ENCODE measurements at places on chromosomes 5 and 9.

DNA sequence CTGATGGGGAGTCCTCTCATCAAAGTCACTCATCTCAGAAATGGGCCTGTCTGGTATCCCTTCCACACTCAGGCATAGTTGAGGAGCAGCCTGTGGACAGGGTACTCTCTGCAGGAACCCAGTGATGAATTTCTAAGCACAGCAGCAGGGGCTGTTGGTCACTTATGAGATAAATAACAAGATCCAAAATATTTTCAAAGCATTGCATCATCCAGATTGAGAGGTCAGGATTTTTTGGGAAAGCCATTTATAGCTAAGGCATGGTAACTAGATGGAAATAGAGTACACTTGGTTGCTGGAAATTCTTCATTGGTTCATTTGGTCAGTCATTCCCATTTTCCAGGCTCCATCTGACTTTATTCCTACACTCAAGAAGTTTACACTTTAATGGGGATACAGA lies 246.8 kb upstream of the RAI14 start:
- no peak for DNase-seq

DNA sequence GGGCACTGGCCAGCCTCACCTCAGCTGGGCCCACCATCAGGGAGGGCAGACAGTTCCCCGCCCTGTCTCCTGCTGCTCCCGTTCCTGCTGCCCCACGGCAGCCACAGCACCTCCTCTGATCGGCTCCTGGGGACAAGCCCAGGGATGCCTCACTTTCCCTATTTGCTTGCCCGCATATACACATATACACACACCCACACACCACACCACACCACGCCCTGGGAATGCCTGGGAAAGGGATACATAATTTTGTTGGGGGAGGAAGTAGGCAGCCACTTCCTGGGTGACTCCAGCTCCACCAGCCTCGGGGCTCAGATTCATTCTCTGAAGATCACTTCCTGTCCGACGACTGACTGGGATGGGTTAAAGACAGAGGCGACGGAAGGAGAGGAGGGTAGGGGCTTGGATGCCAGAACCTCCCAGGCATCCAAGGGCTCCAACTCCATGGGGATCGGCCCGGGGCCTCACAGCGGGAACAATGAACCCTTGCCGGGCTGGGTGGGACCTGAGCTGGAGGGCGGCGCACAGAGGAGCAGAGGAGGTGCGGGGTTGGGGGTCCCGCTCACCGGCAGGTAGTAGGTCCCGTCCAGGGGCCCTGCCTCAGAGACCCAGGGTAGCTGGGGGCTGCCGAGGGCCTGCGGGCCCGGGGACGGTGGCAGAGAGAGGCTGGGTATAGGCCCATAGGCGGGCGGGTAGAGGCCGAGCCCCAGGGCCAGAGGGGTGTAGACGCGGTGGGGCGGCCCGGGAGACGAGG lies 2.0 kb upstream of the MZB1 start:
- DNase-seq: no peak

DNA sequence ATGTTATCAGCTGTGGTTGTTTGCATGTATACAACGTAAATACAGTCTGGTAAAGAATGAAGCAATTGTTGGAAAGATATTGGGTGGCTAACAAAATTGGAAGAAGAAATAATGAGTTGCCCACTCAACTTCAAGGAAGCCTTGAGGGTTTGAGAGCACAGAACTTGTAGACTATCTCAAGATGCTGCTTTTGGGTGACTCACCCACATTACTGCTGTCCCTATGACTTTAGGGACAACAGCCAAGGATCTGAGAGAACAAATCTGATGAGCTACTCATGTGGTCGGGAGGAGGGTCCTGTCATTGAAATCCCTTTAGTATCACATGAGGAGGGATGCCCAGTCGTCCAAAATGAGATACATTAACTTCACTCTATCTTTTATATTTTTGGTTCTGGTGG lies 261.8 kb downstream of the GAS1 start:
- DNase-seq: no peak

DNA sequence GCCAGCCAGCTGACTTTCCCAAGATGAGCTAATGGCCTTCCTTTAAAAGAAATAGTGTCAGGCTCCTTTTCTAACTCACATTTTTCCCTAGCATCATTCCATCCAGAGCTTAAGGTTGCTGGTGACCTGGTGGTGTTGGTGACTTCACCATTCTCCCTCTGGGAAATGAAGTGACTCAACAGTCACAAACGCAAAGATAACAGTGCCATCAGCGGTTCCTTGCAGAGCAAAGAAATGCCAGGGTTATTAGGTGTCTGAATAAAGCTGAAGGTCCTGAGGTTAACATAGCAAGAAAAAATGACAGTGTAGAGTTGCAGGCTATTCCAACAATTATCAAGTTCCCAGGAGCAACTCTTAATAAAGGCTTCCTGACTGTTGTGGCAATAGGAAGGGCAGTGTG lies 111.8 kb upstream of the SLC44A1 start:
- no peak for DNase-seq

GRCh38 chr9:121246821-121247561 lies 21.0 kb upstream of the GSN start:
- no peak for DNase-seq

GRCh38 chr5:120942596-120943350 lies 478.7 kb downstream of the PRR16 start:
- DNase-seq: no peak

DNA sequence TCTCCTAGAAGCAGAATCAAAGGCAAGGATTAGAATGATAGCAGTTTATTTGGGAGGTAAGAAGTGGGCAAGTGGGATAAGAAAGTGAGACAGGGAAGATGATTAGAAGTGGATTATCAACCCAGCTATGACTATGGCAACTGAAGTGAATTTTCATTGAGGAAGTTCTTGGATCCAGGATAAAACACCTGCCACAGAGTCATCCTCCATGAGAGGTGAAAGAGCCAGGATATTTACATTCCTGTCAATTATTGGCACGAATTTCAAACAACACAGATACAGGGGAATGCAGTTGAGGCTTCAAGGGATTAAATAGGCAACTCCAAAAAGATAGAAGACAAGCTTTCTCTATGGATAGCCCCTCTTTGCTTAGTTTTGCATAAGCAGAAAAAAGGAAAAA lies 31.8 kb upstream of the ZNF366 start:
- DNase-seq: no peak

DNA sequence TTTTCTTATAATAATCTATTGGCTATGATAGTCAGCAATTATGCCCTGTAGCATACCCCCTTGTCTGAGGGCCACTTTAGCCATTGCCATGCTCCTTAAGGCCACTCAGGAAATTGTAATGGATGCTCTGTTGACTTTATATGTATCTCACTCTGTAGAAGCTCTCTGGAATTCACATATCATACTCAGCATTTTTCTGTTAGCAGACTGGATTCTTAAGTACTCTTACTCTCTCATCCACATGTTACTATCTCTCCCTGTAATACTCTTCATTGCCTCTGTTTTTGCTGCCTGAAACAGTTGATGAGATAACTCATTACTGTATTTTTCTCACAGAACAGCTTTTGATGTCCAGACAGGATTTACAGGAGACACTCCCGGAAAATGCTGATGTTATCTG lies 24.2 kb downstream of the TMEM232 start:
- DNase-seq: no peak

GRCh38 chr5:147426640-147427327 lies 83.1 kb downstream of the DPYSL3 start:
- DNase-seq: no peak

GRCh38 chr9:111253742-111254437 lies 76.1 kb downstream of the OR2K2 start:
- DNase-seq: no peak

- no peak for DNase-seq
Observed at GRCh38 chr9:20087481-20087880, 298.6 kb upstream of the SLC24A2 start.

DNA sequence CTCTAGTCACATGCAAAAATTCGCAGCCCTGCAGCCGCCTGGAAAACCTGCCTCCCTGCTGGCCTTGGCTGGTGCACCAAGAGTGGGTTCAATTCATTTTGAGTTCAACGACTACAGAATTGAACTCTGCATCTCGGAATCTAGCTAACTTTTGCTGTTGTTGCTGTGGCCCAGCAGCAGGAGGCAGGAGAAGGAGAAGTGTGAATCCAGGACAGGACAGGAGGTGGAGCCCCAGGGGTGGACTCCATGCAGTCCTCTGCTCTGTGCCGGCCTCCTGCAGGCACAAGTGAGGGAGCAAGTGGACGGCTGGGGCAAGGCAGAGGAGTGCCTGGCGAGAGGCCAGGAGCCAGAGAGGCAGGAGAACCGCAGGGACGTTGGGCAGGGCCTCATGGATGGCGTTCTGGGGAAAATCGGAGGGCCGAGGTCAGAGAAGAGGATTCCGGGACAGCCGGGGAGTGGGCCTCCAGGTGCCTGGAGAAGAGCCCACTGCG lies 214.2 kb downstream of the FANCC start:
- no peak for DNase-seq

- DNase-seq: no peak
Observed at GRCh38 chr9:134069480-134070399, 1.9 kb upstream of the BRD3 start.

- no peak for DNase-seq
Observed at GRCh38 chr9:129306318-129306973, 128.4 kb upstream of the IER5L start.

DNA sequence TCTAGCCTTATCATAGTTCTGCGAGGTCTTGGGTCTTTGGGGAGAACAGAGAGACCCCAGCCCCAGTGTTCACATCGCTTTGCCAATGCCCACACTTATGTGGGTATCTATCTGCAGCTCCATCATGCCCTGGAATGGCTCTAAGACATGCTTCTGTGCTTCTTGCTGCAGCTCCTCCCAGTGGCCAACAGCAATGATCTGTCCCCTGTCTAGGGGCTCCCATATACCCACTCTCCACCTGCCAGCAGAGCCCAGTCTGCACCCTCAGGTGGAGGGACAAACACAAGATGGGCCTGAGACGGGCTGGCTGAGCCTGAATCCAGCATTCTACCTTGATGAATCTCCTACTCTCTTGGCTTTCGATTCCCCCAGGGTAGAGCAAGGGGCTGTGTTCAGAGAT lies 14.6 kb upstream of the DAP start:
- no peak for DNase-seq

DNA sequence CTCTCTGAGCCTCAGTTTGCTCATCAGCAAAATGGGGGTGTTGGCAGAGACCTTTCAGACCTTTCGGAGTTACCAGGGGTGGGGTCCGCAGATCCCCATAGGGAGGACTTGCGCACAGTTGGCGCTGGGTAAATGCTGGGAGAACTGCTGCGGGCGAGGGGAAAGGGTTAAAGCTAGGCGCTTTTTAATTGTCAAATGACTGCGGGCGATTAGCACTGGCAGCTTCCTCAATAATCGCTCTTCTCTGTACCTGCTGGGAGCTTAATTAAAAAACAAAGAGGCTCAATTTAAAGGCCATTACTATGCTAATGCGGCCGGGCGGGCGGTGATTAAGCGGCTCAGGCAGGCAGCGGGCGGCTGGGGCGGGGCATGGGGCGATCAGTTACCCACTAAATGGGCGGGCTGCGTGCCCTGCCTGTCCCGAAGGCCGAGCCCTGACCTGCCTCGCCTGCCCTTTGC lies 63.0 kb downstream of the LMX1B start:
- DNase-seq: no peak

DNA sequence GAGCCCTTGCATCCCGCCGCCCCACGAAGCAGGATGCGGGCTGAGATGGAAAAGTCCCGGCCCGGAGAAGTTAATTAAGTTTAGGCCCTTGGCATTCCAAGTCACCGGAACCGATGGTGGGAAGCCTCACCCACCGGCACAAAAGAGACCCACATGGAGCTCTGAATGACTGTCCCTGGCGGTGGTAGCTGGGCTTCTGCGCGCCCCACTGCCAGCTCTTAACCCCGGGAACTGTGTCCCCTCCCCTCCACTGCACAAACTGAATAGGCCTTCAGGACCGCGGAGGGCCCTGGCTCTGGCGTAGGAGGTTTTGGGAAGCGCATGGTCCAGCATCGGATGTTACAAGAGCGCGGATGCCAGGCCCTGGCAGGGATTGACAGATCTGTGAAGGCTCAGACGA lies 291.1 kb upstream of the TUT7 start:
- no peak for DNase-seq

- no peak for DNase-seq
Observed at GRCh38 chr5:179119415-179120170, 59.4 kb downstream of the ZNF354C start.

- DNase-seq: no peak
Observed at GRCh38 chr5:176181271-176181855, 56.9 kb upstream of the SIMC1 start.

DNA sequence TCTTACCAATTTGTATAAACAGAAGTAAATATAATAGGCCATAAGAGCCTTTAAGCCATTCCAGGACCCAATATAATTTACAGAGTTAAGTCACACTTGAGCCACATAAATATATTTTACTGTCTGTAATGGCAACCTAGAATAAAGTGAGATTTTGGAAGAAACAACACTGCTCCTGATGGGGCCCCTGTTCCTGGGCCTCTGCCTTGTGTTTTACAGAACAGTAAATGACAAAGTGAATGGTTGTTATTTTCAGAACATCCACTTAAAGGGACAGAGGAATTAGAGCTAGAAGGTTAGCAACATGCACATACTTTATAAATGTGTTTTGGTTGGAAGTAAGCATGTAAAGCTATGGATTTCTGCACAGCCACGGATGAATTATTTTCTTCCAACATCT lies 3.6 kb downstream of the PTGER4 start:
- no peak for DNase-seq

- DNase-seq: no peak
Observed at GRCh38 chr9:136171009-136171800, 33.7 kb downstream of the LHX3 start.

GRCh38 chr9:82184524-82184923 lies 196.0 kb downstream of the SPATA31D1 start:
- DNase-seq: no peak

GRCh38 chr9:114883709-114884108 lies 46.7 kb downstream of the TNFSF8 start:
- no peak for DNase-seq

GRCh38 chr9:86272221-86272620 lies 10.1 kb downstream of the ISCA1 start:
- DNase-seq: no peak

GRCh38 chr9:86034863-86035734 lies 64.3 kb downstream of the GOLM1 start:
- DNase-seq: peak; percentile 5

DNA sequence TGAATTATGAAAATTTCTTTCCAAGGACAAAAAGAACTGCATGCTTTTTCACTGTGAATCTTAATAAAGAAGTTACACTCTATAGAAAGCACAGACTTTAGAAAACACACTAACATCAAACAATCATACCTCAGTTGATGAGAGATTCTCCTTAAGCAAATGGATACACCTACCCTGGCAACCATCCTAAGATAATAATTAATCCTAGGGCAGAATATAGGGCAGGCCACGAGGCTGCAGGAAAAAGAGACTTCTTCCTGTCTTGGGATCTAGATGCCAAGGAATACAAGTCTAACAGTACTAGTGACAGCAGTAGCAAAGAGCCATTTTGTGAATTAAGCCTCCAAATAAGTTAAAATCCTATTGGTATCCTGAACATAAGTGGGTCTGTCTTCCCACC lies 395.4 kb downstream of the EFNA5 start:
- no peak for DNase-seq

All from activated T-cell treated with anti-CD3 and anti-CD28 coated beads for 48 hours (primary cell).